ENCODE measurements at places on chromosomes 4 and X.
A peak's percentile ranks its signal among the peaks of the same experiment; 100 is the strongest.

DNA sequence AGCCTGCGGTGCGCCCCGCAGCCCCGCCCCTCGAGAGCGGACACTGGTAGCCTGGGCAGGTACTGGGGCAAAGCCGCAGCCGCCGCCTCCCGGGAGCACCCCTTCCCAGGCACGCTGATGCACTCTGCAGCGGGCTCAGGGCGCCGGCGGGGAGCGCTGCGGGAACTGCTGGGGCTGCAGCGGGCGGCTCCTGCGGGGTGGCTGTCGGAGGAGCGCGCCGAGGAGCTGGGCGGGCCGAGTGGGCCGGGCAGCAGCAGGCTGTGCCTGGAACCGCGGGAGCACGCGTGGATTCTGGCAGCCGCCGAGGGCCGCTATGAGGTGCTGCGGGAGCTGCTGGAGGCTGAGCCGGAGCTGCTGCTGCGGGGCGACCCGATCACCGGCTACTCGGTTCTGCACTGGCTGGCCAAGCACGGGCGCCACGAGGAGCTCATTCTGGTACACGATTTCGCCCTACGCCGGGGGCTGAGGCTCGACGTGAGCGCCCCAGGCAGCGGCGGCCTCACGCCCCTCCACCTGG lies 401 bp downstream of the SOWAHD start:
- no peak for DNase-seq

DNA sequence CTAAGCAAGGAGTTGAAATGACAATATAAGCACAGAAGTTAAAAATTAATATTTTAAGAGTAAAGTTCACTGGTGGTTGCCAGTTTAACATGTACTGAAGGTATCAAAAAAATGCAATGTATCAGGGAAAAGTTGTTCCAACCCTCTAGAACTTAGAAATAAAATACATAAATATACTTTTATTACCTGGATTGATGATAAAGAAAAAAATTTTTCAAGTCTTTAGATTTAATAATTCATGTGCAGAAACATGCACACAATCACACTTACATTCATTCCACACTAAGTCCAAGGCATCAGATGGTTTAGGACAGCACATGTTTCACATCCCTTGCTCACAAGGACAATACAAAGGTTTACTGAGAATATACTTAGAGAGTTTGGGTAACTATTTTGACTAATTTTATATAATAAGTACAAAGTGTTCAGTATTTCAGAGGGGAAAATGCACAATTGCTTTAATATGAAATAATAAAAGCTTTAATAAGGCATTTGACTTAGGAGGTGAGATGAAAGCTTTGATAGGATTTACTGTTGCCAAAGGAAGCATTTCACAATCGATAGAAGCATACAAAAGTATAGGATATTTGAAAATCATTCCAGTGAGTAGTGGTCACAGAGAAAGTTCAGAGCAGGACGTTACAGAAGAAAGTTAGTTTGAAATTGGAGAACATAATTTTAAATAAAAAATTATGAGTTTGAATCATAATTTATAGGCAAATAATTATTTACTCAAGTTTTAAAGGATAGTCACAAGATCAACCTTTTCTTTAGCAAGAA lies 392 bp upstream of the UGT2A3 start:
- no peak for DNase-seq

GRCh38 chrX:1661048-1661921 lies 46.4 kb downstream of the ASMT start:
- DNase-seq: no peak

DNA sequence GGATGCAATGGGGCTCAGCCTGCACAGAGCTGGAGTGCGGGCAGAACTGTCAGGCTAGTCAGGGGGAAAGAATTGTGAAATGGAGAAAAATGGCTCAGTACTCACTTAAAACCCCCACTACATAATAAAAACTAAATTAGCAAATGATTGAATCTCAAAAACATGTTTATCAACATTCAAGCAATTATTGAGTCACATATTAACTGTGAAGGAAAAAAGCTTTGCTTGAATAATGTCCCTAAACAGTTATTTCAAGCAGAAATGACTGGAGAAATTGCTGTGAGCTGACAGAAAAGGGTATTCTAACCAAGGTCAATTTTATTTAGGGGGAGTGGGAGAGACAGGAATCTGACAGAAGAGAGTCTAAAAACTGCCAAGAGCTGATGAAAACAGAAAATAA lies 37.4 kb downstream of the GPC3 start:
- no peak for DNase-seq

DNA sequence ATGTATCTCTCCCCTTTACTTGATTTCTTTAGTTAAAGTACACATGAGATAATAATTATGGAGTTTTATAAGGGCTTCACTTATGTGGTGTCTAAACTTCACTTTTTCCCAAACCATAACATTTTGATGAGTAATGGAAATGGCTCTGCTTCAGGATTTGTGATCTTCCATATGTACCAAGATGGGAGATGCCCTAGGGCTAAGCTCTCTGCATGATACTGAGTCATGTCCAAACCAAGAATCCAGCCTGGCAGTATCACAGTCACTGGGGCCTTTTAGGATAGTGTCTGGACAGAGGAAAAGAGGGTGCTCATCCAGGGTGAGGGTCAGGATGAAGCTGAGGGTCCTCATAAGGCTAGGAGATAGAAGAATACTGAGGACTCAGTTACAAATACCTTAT lies 47.9 kb upstream of the PAGE3 start:
- DNase-seq: no peak

GRCh38 chr4:117327491-117327890 lies 242.1 kb upstream of the TRAM1L1 start:
- DNase-seq: no peak

DNA sequence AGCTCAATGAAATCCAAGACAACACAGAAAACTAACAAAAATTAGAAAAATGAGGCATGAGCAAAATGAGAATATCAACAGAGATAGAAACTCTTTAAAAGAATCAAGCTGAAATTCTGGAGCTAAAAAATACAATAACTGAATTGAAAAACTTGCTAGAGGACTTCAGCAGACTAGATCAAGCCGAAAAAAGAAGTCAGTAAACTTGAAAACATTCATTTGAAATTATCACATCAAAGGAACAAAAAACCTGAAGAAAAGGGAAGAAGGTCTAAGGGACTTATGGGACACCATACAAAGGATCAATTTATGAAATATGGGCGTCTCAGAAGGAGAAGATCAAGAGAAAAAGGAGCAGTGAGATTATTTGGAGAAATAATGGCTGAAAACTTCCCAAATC lies 131.3 kb downstream of the PTCHD1 start:
- DNase-seq: no peak

DNA sequence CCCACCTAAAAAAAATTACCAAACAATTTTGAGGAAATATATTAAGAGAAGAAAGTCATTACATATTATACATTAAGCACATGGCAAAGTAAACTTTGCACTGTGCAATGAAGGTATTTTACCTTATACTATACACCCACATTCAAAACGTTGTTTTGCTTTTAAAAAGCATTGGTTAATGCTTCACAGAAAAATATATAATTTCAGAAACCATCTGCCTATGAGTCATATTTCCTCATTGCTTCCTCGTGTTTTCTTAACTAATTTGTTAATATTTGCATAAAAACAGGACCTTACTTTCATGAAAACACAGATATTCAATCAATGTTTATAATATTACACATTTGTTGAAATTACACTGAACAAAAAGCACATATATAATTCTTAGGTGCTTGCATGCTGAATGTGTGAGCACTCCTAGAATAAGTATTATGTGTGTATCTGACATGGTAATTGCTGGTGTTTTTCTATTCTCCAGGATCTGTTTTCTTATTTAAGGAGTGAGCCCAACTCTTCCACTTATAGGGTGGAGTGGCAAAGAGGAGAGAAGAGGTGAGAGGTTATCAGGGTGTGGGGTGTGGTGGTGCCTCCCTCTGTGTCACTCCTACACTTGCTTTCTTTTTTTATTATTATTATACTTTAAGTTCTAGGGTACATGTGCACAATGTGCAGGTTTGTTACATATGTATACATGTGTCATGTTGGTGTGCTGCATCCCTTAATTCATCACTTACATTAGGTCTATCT lies 95.1 kb upstream of the IQCM start:
- DNase-seq: no peak

- DNase-seq: no peak
These were observed 95.0 kb downstream of the TMEM164 start for GRCh38 chrX:110097920-110098319.

DNA sequence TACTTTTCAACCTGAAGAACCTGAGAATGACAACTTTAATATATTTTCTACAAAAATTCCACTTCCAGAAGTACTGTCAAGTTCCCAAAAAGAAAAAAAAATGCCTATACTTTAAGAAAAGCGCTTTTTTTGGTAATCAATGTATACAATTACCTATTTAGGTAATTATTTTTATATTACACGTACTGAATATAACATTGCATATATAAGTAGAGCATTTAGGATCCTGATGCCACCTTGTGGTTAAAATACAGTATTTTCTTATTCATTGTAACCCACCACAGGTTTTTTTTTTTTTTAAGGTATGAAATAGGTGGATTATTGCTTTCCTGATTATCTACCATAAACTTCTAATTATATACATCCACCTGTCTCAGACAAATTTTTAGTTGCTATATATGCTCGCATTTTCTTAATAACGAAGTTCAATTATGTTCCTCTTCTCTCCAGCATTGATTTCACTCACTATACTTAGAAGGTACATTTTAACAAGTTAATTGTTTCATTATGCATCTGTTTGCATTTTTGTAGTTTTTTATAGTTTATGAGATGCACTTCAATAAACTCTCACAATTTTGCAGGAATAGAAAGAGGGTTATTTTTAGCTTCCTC lies 5.2 kb downstream of the MAP9 start:
- peak; percentile 12 for DNase-seq

DNA sequence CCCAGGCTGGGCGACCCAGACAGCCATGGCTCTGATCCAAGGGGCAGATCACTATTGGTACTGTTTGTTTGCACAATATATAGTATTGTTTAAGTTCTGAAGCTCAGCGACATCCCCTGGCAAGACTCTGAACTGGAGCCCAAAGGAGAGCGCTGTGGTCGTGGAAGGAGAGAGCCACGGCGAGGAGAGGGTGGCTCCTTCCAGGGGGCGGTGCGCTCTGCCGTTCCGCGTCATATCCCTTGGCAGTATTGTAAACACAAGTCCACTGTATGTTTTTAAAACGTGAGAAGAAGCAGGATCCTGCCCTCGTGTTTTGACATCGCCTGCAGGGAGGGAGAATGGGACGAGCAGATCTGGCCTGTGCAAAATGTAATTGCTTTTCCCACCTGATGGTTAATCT lies 185.5 kb downstream of the RAB28 start:
- DNase-seq: no peak

GRCh38 chrX:53337101-53337500 lies 55.7 kb upstream of the IQSEC2 start:
- DNase-seq: no peak

- DNase-seq: no peak
These were observed 429.6 kb downstream of the SMARCA1 start for GRCh38 chrX:129093706-129094105.

DNA sequence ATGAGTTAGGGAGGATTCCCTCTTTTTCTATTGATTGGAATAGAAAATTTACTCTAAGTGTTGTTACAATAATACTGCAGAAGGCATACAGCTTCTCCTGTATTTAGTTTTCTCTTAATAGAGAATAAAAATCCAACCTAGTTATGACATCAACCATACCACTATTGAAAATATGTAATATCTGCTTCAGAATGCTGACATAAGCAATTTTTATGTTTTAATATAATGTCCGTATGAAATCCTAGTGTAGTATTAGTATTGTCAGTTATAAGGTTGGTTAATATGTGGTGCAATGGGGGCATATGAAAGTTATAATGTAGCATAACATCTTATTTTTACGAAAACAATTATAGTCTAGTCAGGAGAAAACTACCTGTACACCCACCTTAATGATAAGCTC lies 68.2 kb downstream of the HEPH start:
- DNase-seq: no peak

- no peak for DNase-seq
These were observed 4.3 kb downstream of the CHIC2 start for GRCh38 chr4:54060116-54060515.

GRCh38 chr4:148749403-148749802 lies 307.2 kb upstream of the NR3C2 start:
- no peak for DNase-seq

GRCh38 chr4:2765832-2766526 lies 9.8 kb upstream of the TNIP2 start:
- no peak for DNase-seq

- no peak for DNase-seq
These were observed 36.8 kb downstream of the TMPRSS11A start for GRCh38 chr4:67926485-67926884.

GRCh38 chr4:87012265-87012953 lies 77.6 kb downstream of the AFF1 start:
- DNase-seq: no peak

DNA sequence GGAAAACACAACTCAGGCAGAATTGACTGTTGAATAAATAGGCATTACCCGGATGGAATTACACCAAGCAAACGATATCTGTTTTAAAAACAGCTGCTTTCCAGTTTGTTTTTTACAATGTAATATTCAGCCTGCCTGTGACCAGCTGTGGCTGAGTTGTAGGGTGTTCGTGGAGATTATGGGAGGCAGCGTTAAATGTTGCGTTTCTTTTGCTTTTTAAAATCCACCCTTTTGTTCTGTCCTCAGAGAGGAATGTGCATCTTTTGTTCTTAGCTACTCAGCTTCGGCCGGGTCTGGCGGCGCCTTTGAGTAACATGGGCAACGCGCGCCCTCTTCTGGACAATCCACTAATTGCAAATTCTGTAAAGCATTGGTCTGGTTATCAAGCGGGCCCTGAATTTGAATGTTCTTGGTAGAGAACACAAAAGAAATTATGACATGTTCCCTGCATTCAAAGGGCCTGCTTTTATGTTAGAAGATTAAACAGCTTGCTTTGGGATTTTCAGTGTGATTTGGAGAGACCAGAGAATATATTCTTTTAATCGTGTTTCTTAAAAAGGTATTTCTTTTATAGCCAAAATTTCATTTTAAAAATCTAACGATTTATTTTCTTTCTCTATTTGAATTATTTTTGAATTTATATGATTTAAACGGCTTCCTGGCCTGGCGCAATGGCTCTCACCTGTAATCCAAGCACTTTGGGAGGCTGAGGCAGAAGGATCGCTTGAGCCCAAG lies 76.3 kb upstream of the TRIM2 start:
- DNase-seq: peak; percentile 81

- peak; percentile 45 for DNase-seq
These were observed 201.0 kb upstream of the NEIL3 start for GRCh38 chr4:177108708-177109107.

- no peak for DNase-seq
These were observed 72.5 kb downstream of the FAT1 start for GRCh38 chr4:186651181-186651603.

DNA sequence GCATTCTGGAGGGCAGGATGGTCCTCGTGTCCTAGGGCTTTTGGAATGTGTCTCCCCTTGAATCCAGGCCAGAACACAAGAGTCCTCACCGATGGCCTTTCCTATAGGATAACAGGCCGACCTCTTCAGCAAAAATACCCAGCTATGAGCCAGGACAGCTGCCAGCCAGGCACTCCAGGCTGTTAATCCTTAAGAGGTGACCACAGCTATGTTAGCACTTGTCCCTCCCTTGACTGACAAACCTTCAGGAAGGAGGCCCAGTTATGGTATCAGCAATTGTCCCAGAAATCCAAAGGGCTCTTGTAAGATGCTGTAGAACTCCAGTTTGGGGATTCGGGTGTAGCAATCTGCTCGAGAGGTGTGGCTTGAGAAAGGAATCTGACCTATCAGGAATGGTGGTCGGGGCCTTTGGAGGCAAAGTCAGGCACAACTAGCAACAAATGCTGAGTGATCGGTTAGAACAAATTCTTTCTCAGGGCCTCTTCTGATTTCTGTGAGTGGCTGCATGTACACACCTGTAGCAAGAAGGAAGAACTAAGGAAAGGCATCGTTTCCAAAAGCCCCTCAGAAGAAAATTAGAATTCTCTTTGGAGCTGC lies 54.6 kb downstream of the PTCHD1 start:
- no peak for DNase-seq

All from iris pigment epithelial cell (primary cell).